Thymus (tissue), 14 donors: ENCODE measurements at places on chromosomes 7 and 10. TPM values are rescaled to one million over a fixed set of nuclear protein-coding genes. Genes with fewer than 3 reads are reported as not detected.
A peak's percentile ranks its signal among the peaks of the same experiment; 100 is the strongest.

UPK3B gene
- 0.33 TPM for total RNA-seq

AGMO gene
- total RNA-seq, result 0.57 TPM

DNA sequence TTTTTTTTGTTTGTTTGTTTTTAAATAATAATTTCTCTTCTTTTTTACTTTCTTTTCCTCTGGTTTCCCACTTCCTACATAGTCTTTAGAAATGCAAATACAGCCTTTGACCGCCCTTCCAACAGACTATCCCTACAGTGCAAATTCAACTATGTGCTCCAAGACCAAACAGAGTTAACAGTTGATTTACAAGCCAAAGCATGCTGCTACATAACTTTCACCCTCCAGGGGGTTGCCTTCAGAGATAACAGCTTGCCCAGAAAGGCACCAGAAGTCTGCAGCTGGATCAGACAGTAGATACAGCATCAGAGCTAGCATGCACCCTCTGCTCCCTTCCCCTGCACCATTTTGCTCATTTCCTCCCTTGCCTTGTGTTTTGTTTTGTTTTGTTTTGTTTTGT lies 539.0 kb downstream of the ZWINT start:
- no peak for DNase-seq

GRCh38 chr7:99218406-99219184 lies 10.7 kb upstream of the KPNA7 start:
- DNase-seq, result no peak

GRCh38 chr10:65032867-65033769 lies 1511.9 kb downstream of the REEP3 start:
- no peak for DNase-seq

GRCh38 chr7:138625084-138625848 lies 75.9 kb downstream of the SVOPL start:
- peak; percentile 62 for DNase-seq
